ENCODE measurements at places on chromosomes 16 and 17.

DNA sequence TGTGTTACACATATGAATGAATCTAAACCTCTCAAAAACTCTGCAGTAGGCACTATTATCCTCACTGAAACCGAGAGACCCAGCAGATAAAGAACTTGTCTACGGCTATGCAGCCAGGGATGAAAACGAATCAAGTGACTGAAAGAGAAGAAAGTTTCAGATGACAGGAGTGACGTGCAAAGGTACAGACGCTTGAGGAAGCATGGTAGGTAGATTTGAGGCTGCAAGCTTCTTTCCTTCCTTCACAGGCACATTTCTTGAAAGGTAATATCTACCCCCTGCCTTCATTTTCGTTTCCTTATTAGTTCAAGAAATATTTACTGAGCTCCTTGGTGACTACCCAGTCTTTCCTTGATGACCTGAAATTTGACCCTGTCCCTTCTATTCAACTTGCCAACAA is 211.5 kb upstream of the AXIN2 start:
- DNase-seq = no peak

GRCh38 chr17:27667656-27668487 is 36.9 kb downstream of the LGALS9 start:
- no peak for DNase-seq

- no peak for DNase-seq
These were observed 134.9 kb downstream of the NLK start for GRCh38 chr17:28177351-28177750.

- DNase-seq = no peak
These were observed 19.3 kb downstream of the CNTROB start for GRCh38 chr17:7951143-7951792.

DNA sequence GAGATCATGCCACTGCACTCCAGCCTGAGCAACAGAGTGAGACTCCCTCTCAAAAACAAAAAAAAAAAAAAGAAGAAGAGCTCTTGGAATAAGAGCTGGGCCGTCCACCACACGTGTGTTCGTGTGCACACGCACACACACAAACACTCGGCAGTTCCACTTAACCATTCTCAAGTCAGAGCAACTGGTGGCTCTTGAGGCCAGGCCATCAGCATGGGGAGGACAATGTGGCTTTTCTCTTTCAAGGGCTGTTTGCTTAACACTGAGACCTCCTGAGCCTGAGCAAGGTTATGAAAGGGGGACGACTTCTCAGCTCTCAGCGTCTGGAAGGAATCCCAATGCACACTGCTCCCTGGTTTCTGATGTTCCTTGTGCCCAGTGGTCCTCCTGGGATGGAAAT is 444.9 kb downstream of the SOX9 start:
- DNase-seq = no peak

- DNase-seq = no peak
These were observed 12.3 kb downstream of the PSMD12 start for GRCh38 chr17:67353929-67354574.

GRCh38 chr16:3009568-3010390 is 2.9 kb upstream of the CLDN9 start:
- DNase-seq = no peak

GRCh38 chr16:2032285-2033056 is 5.8 kb downstream of the NHERF2 start:
- no peak for DNase-seq

- no peak for DNase-seq
These were observed 486.0 kb downstream of the KCNJ2 start for GRCh38 chr17:70655176-70655958.

GRCh38 chr17:79811011-79811867 is 14.4 kb upstream of the CBX8 start:
- peak; percentile 34 for DNase-seq

GRCh38 chr17:58236394-58236793 is 2.0 kb upstream of the LPO start:
- no peak for DNase-seq

GRCh38 chr17:44842748-44843147 is 4.9 kb upstream of the HIGD1B start:
- no peak for DNase-seq

GRCh38 chr16:26688699-26689098 is 378.0 kb upstream of the C16orf82 start:
- no peak for DNase-seq

DNA sequence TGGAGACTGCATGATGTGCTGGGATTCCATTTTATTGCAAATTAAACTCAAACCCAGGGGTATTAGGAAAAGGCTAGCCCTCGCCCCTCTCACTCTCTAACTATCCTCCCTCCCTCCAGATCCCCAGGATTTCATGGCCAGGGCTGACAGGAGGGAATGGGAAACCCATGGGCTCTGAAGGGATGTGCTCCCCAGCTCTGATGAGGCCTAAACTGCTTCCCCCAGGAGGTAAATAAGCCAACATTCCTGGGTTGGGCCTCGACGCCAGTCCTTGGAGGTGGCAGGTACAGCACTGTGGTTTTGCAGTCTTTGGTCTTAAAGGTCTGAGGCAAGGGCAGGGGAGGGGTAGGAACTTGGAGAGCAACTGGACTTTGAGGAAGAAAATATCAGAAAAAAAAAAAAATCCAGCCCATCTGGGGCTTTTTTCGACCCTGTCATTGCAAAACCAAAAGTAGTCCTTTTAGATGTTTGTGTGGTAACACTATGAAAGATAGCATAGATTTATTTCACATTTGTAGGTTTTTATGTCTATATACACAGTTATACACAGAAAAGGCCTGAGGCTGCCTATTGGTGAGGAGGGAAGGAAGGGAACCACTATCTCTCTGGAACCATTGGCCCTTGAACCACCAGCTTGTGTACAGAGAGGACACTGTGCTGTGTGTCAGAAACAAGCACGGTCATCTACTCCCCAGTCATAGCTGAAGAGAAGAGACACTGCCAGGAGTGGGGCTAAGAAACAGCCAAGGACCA is 12.0 kb downstream of the C17orf113 start:
- DNase-seq = no peak
